ENCODE measurements at places on chromosomes 6 and 20. TPM values are rescaled to one million over a fixed set of nuclear protein-coding genes. Genes with fewer than 3 reads are reported as not detected.

- DNase-seq, result no peak
Measured at GRCh38 chr6:49933526-49933925, 30.4 kb downstream of the DEFB114 start.

- no peak for DNase-seq
Measured at GRCh38 chr6:26288155-26288554, 76.8 kb upstream of the BTN3A2 start.

DNA sequence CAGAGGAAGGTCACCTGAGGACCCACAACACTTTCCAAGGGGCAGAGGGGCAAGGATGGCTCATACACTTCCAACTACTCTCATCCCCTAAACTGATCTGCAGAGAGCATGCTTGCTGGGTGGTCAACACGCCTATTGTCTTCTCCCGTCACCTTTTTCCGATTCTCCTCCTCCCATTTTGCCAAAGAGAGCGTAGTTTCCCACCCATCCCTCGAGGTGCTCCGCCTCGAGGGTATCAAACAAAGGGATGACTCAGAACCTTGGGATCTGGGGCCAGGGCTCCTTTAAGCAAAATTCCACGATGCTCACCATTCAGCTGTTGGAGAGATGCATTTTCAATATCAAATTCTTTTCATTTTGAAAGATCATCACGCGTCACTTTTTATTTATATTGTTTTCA is 507.5 kb upstream of the SULF2 start:
- DNase-seq, result no peak

GRCh38 chr6:16324606-16325225 is 86.3 kb downstream of the GMPR start:
- no peak for DNase-seq

DNA sequence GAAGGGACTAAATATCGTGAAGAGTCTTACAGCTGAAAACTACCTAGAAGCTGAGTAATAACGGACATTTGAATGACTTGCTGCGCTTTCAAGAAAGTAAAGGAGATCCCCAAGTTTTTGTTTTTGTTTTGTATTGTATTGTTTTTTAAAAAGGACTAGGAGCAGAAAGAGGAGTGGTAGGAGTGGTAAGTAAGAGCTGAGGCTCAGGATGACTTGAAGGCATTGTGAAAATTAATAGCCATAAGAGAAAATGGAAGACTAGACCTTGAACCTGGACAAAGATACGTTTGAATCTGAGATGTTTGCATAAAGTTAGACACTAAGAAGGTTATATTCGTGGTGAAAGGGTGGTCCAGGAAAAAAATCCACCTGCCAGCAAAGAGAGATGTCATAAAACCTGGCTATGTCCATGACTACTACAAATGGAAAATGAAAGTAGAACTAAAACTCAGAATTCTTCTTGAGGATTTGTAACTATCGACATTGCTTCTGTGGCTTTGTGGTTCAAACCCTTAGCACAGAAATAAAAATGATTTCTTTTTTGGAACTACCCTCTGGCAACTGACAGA is 824.8 kb upstream of the FLRT3 start:
- DNase-seq, result no peak

DNA sequence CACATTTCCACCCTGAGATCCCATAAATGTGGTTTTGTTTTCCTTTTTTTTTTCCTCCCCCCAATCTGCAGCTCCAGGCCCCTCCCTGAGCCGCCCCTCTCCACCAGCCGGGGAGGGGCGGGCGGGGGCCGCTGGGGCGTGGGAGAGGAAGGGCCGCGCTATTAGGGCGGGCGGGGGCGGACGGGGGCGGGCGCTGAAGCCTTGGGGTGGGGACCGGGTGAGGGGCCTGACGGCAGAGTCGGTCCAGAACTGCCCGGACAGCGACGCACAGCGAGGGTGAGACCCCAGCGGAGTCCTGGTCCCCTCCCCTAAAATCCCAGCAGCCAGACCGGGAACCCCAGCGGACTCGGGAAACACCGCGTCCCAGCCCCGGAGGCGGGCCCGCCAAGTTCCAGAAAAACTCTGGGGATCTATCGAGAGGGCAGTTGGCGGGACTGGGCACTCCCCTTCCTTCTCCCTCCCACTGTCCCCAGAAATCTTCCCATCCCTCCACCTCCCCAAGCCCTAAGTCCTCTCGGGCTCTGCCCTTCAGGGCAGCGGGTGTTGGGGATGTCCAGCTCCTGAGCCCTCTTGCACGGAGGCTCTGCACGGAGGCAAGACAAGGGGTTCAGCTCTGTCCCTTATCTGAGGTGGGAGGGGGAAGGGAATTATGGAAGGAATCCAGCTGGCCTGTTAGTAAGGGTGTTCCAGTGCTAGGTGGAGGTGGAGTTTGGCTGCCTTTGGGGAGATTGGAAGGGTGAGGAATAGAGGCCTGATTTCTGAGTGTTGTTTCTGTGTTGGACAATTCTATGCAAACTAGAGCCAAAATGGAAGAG is at the start of gene PRICKLE4:
PRICKLE4 (plus strand) TSS at position 232 of the 815 bp plus-strand sequence. CDS start 2,692 bp downstream, outside the sequence.
- peak; percentile 53 for DNase-seq

DNA sequence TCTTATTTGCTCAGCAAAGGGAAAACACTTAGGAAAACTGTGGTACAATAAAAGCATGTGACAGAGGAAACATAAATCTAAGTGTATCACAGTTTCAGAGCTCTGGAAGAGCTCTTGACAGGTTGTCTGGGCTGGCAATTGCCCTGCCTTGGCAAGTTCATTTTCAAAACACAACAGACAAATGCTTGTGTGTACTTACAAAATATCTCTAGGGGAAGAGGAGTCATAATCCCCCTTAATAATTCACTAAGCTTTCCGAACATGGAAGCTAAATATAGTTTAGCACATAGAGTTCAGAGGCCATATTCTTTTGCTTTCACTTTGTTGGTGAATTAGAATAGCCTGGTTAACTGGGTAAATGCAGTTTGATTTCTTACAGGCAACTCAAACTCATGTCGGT is 211.6 kb upstream of the THEMIS start:
- DNase-seq, result peak; percentile 28

DNA sequence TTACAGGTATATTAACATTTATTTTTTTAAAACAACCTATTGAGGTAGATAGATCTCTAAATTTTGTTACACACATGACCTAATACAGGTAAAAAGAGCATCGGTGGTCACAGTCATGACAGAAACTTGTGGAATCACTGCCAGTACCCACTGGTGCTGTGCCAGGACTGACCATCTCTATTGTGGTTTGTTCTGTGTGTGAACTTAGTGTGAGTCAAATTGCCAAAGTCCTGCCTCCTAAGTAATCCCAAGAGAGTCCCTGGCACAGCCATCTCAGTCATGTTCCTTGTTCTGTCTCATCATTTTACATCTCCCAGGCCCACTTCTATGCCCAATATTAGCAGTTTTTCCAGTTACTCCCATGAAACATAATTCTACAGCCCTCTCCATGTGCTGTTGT is 21.4 kb downstream of the GSTA2 start:
- DNase-seq, result no peak

DNA sequence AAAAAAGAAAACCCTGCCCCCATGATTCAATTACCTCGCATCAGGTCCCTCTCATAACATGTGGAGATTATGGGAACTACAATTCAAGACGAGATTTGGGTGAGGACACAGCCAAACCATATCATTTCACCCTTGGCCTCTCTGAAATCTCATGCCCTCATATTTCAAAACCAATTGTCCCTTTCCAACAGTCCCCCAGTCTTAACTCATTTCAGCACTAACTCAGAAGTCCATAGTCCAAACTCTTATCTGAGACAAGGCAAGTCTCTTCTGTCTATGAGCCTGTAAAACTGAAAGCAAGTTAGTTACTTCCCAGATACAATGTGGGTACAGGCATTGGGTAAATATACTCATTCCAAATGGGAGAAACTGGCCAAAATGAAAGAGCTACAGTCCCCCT is 536.1 kb downstream of the MEI4 start:
- DNase-seq, result no peak

GRCh38 chr20:63829603-63829944 is 1.5 kb downstream of the ZBTB46 start:
- no peak for DNase-seq

- DNase-seq, result peak; percentile 76
Measured at GRCh38 chr6:164010441-164011103, 596.1 kb downstream of the QKI start.

GRCh38 chr6:109782491-109782999 is 91.4 kb downstream of the FIG4 start:
- DNase-seq, result no peak

DNA sequence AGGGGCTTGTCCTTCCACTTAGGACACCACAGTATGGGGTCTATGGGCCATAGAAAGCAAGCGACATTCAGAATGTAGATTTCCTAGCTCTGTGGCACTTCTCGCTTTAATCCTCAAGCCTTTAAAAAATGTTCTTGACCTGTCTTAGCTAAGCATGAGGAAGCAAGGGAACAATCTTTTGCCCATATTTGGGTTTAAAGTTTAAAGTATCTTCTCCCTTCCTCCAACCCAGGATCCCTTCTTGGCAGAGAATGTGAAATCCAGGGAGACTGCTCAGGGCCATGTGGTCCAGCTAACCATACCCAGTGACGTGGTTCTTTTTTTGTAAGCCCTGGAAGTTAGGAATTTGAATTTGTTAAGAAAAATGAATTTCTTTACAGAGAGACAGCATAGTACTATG is 289.9 kb downstream of the BTBD9 start:
- no peak for DNase-seq

DNA sequence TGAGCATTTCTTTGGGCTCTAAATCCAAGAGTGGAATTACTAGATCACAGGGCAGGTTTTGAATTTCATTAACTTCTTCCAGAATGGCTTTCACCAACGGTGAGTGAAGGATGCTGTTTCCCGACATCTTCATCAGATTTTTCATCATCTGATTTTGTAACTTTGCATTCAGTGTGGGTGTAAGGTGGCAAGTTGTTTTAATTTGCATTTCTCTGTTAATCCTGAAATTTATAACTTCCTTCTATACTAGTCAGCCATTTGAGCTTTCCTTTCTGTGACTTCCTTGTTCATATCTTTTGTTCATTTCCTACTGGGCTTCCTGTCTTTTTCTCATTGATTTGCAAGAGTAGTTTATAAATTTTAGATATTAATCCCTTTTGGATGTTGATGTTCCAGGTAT is 18.7 kb upstream of the HCK start:
- no peak for DNase-seq

DNA sequence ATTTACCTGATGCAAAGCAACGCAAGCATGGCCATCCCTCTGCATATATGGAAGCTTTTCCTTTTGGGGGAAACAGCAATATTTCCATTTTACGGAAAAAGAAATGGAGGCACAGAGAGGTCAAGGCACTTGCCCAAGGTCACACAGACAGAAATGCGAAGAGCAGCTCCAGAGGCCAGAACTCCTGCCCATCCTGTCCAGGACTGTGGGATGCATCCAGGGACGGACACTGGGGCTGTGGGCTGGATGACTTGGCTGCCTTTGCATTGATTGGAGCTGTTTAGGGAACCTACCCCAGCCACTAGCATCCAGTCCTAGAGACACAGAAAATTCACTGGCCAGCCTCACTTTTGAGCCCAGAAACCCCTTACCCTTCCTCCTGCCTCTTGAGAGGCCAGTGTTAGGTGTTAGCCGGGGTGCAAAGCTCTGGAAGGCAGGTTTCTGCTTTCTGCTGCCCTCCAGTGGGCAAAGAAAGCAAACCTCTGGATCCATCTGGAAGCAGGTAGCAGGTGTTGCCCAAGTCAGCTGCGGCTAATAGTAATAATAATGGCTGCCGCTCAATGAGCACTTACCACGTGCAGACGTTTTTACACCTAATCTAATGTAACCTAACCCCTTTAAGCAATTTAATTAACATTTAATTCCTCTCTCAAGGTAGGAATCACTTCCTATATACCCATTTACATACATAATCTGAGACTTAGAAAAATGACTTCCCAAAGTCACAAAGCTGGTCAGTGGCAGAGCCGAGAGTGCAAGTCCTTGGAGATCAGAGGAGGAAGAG is 31.7 kb upstream of the CCN5 start:
- peak; percentile 54 for DNase-seq

- peak; percentile 7 for DNase-seq
Measured at GRCh38 chr6:134074151-134075055, 22.0 kb upstream of the SLC2A12 start.

- DNase-seq, result no peak
Measured at GRCh38 chr6:155349129-155349528, 34.8 kb upstream of the TFB1M start.

DNA sequence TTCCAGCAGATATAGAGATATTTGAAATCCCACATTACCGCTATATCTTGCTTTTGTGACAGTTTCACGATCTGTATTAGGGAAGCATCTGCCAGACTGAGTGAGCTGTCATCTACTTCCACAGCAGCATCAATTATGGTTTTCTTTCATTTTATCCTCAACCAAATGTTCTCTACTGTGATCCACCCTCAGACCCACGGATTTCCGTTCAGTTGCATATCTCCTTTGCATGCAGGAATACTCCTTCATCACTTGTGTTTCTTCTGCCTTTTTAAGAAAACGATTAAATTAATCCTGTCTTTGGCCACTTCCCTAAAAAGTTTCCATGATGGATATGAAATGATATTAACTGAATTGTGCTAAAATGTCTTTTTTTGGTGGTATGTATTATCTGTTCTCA is 262.1 kb upstream of the ADGRB3 start:
- no peak for DNase-seq

- no peak for DNase-seq
Measured at GRCh38 chr20:24277196-24277595, 192.2 kb upstream of the SYNDIG1 start.

- DNase-seq, result peak; percentile 23
Measured at GRCh38 chr6:136740050-136740974, 52.0 kb downstream of the MAP3K5 start.

DNA sequence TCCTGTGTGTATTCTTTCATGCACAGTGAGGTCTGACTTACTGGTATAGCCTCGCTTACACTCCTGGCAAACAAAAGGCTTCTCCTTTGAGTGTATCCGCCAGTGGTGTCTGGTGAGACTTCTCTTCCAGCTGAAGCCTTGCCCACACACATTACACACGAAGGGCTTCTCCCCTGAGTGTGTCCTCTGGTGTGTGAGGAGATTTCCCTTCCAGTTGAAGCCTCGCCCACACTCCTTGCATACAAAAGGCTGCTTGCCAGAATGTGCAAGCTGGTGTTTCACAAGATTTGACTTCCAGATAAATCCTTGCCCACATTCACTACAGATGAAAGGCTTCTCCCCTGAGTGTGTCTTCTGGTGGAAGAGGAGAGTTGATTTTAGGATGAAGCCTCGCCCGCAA is 21.5 kb downstream of the ZNF337 start:
- DNase-seq, result no peak

TCF21 gene
- 0.31 TPM for total RNA-seq

SLC17A4 gene
- not detected for total RNA-seq

ERVFRD-1 gene
- 0.10 TPM for total RNA-seq

METTL24 gene
- 3.5 TPM for total RNA-seq

C6orf15 gene
- 5.0 TPM for total RNA-seq

TSPO2 gene
- total RNA-seq, result 1.4 TPM

PSMB9 gene
- total RNA-seq, result 5.7 TPM

BMP7 gene
- 16.0 TPM for total RNA-seq

RIMS4 gene
- total RNA-seq, result 3.7 TPM

APOM gene
- not detected for total RNA-seq

GTPBP2 gene
- total RNA-seq, result 32.8 TPM

LAMA4 gene
- total RNA-seq, result 247 TPM

PDRG1 gene
- total RNA-seq, result 6.5 TPM

CENPQ gene
- 13.5 TPM for total RNA-seq

NKX2-2 gene
- total RNA-seq, result 0.21 TPM

TMEM74B gene
- 8.2 TPM for total RNA-seq

GDAP1L1 gene
- total RNA-seq, result not detected

FNDC1 gene
- 102 TPM for total RNA-seq

BCL2L1 gene
- total RNA-seq, result 37.2 TPM

KCNK5 gene
- total RNA-seq, result 6.1 TPM

HSPA1B gene
- 827 TPM for total RNA-seq

OR2H2 gene
- not detected for total RNA-seq

DYNLT2 gene
- 5.7 TPM for total RNA-seq

RIMS1 gene
- 2.3 TPM for total RNA-seq

ZBP1 gene
- 0.10 TPM for total RNA-seq
